ENCODE measurements at places on chromosomes 4 and X.

DNA sequence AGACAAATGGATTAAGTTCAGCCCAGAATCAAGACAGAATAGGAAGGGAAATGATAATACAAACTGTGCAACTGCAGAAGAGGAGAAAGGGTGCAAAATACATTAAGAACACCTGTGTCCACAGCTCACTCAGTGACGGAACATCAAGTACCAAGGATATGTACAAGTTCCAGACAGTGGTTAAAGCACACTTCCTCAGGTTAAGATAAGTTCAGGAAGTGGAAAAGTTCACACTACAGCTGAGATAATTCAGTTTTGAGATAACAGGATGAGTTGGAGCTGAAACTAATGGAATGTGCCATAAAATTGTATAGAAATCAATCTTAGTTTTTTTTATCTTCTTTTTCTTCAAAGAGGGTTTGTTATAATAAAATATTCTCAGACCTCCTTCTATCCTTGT lies 419.4 kb downstream of the KCNIP4 start:
- no peak for DNase-seq

DNA sequence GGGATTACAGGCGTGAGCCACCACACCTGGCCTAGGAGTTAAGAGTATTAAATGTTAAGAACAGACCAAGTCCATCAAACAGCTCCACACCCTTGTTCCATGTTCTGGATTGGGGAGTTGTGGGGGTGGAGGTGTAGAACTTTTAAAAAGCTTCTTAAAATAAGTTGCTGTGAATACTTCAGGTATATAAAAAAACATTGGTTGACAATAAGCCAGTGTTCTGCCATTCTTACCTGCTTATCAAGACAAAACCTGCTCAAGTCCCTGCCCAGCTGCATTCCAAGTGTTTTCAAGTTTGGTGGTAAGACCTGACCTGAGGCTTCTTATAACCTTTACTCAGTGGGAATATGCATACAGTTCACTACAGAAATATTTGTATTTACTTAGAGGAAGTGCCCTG lies 6.4 kb downstream of the RBM3 start:
- DNase-seq = no peak

- DNase-seq = no peak
Measured at GRCh38 chr4:168734703-168735678, 238.1 kb downstream of the PALLD start.

DNA sequence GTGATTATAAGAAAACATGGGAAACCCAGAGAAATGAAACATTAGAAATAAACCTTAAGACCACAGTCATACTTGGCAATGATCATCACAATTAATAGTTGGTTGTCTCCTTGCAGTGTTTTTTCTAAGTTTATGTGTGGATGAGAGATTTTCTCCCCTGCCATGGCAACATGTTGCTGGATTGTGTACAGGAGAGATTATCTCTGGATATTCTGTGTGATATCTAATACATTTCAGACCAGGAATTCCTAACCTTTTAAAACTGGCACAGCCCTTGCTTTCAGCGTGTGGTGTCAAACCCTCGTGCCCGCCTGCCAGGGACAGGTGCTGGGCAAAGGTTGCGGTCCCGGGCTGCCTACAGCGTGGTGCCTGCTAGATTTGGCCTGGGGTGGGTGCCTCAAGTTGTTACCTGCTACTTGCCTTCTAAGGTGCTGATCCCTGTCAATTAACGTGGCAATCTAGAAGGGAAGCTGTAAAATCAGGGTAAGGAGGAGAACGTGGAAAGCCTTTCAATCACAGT lies 100.5 kb downstream of the TMEM131L start:
- no peak for DNase-seq

DNA sequence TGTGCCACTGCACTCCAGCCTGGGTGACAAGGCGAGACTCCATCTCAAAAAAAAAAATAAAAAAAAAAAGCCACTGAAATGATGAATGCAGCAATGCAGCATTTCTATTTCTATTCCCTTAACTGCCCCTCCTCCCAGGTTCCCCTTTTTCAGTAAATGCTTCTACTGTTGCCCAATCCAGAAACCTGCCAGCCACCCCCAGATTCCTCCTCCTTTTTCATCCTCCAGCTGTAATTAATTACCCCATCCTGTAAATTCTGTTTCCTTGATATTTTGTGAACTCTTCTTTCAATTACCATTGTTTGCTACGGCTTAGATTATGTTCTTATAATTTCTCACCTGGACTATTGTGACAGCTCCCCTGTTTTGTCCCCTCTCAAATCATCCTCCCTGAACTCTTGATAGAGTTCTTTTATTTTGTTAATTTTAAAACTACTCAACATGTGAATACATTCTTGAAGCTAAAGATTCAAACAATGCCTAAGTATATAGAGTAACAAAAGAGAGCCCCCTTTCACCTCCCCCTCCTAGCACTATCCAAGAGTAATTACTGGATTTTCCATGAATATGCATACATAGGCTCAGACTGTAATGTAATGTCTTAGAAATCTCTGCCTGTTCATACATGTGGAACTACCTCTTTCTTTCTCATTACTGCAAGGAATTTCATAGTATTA lies 140.6 kb upstream of the GPC4 start:
- DNase-seq = no peak

GRCh38 chr4:188697243-188697642 lies 558.0 kb downstream of the TRIML1 start:
- no peak for DNase-seq

- DNase-seq = no peak
Measured at GRCh38 chr4:52317981-52318380, 266.9 kb downstream of the SPATA18 start.

- no peak for DNase-seq
Measured at GRCh38 chr4:145898926-145899531, 39.6 kb downstream of the ZNF827 start.

DNA sequence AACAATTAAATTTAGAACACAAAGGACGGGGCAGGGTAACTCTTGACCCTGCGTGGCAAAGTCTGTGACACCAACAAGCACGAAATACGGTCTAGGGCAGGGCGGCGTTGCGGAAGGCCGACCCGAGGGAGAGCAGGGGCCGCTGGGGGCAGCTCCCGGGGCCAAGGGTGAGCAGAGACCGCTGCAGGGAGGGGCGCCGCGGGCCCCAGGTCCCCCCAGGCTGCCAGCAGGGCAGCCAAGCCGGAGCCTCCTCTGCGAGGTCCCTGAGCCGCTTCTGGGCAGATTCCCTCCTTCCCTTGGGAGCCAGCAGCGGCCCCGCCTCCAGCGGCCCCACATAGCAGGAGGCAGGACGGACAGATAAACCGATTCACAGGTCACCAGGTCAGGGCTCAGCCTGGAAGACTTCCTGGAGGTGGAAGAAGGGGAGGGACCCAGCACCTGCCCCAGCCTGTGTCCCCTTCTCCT lies 90.2 kb downstream of the FAM53A start:
- DNase-seq = no peak

DNA sequence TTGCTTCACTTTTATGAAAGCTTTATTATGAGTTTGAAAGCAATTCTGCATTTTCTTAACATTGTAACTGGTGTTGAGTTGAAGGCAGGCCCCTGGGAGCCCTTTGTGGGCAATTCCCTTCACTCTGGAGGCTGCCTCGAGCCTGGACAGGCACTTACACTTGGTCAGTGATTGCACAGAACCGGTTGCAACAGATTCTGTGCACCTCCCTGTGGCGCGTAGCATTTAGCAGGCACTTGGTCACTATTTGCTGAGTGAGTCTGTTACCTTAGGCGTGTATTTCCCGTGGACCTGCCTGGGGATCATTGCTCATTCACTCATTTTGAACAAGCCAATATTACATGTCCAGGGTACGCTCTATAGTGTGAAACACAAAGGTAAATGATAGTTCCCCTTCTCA lies 80.4 kb downstream of the PTTG2 start:
- no peak for DNase-seq

- no peak for DNase-seq
Measured at GRCh38 chr4:120011725-120012124, 54.9 kb downstream of the MAD2L1 start.

DNA sequence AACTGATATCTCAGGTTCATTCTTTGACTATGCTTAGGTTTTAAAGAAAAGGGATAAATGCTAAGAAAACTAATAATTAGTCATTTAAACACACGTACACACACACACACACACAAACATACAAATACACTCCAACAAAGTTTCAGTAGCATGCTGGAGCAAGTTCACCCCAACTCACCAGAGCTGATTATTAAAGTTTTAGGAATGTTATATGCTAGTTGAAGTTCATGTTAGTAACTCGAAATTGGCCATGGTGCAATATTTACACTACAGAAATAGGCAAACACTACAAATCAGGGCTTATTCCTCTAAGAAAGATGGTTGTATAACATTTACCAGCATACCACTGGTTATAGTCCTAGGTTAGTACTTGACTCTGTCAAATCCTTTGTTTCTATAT lies 384.0 kb upstream of the DIPK2B start:
- no peak for DNase-seq

DNA sequence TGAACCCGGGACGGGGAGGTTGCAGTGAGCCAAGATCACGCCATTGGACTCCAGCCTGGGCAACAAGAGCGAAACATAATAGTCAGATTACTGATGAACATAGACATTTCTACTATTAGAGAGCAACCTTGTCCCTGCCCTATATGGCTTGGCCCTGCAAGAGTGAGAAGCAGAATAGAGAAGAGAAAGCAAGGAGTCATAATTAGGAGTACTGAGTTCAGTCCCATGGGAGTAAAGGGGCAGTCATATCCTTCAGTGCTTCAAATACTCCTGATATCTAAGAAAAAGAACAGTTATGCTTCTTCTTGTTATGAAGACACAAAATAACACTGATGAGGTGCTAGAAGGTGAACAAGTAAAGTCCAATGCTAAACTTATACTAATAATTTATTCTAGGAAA lies 33.8 kb downstream of the CLDN2 start:
- no peak for DNase-seq

- DNase-seq = peak; percentile 0
Measured at GRCh38 chrX:79325263-79325958, 41.7 kb downstream of the ITM2A start.

DNA sequence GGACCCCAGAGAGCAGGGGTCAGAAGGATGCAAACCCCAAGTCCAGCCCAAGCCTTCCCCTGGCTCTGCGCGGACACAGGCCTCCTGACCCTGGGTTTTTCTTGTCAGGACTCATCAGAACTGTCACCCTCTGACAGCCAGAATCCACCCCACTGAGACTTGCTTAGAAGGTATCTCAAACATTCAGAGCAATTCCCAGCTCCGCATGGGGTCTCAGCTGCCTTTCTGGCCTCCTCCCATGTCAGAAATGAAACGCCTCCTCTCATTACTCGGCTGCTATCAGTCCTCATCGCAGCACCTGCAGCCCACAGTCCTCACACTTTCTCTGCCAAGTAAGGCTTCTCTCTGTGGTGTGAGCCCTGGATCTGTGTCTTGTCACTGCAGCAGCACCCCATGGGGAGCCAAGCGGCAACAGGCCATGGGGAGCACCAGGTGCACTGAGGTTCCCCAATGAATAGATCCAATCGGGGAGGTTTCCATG lies 97.8 kb downstream of the WFS1 start:
- no peak for DNase-seq

DNA sequence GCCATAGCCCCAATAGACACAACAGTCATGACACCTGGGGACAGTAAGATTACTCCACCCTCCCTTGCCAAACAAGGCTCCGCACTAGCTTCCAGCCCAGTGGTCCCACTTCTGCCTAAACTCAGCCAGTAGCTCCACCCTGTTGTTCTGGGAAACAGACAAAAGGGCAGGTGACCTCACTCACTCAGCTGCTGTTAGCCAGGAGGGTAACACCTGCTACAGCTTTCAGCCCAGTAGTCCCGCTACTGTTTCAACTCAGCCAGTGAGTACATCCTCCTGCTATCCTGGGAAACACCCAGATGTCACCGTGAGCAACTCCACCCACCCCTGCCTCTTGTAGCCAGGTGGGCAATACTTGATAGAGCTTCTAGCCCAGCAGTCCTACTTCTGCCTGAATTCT lies 162.7 kb upstream of the CPXCR1 start:
- no peak for DNase-seq

DNA sequence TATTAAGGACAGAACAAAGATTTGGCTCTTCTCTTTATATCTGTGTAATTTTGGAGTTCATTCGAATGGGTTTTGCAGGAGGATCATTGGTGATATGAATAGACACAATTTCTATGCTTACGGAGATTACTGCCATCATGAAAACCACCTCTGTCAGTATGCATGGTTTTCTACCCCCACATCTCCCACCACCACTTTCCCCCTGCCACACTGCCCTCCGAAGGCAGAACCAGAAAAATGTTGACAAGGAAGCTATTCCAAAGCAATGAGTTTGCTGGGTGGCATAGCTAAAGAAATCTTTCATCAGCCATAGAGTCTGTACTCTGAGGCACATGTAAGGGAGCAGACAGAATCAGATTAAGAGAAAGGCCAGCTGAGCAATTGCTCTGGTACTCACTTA lies 567.3 kb upstream of the ACTRT1 start:
- no peak for DNase-seq

DNA sequence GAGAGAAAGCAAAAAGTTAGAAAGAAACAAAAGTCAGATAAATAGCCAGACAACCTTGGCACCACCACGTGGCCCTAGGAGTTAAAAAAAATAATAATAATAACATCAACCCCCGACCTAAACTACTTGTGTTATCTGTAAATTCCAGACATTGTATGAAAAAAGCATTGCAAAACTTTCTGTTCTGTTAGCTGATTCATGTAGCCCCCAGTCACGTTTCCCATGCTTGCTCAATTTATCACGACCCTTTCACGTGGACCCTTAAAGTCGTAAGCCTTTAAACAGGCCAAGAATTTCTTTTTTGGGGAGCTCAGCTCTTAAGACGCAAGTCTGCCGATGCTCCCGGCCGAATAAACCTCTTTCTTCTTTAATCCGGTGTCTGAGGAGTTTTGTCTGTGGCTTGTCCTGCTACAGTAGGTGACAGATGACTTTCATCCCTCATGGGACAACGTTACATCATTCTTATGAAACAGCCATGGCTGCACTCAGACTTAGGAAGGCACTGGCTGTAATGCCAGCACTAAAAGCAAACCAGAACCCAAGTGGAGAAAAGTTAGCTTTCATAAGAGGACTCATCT lies 520 bp downstream of the ACOX3 start:
- DNase-seq = no peak

DNA sequence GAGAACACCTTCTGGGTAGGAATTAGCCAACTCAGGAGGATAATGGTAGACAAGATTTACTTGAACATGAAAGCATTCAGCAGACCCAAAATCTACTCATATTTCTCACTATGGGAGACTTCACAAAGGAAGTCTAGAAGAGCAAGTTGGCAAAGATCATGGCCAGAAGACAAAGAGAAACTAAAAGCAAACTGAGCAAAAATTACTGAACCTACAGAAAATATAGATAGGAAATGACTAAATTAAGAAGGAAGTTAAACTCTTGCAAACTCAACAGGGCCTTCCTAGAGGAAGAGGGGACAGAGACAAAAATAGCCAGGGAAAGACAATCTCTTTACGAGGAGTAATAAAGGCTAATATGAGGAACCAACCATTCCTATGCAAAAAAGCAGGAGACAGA lies 18.7 kb downstream of the CORIN start:
- DNase-seq = no peak

- peak; percentile 43 for DNase-seq
Measured at GRCh38 chrX:40174001-40174853, 76.5 kb upstream of the BCOR start.

DNA sequence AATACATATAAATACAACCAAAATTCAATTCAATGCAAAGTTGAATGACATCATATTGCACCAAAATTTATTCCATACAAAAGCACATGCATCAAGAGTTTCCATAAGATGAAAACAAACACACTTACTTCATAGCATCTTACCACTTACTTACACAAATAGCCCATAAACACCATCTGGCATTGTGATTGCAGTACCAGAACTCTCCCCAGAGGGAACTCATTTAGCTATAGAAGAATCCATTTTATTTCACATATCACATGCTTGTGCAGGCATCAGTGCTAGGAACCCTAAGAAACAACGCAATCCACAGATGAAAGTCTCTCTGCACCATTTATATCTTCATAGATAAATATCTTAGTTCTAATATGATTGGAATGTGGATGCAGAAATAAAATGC lies 77.9 kb downstream of the SLC7A11 start:
- DNase-seq = no peak
